ENCODE measurements at places on chromosomes 6 and 20.

- no peak for DNase-seq
These were observed 132.7 kb downstream of the FYN start for GRCh38 chr6:111740506-111740905.

DNA sequence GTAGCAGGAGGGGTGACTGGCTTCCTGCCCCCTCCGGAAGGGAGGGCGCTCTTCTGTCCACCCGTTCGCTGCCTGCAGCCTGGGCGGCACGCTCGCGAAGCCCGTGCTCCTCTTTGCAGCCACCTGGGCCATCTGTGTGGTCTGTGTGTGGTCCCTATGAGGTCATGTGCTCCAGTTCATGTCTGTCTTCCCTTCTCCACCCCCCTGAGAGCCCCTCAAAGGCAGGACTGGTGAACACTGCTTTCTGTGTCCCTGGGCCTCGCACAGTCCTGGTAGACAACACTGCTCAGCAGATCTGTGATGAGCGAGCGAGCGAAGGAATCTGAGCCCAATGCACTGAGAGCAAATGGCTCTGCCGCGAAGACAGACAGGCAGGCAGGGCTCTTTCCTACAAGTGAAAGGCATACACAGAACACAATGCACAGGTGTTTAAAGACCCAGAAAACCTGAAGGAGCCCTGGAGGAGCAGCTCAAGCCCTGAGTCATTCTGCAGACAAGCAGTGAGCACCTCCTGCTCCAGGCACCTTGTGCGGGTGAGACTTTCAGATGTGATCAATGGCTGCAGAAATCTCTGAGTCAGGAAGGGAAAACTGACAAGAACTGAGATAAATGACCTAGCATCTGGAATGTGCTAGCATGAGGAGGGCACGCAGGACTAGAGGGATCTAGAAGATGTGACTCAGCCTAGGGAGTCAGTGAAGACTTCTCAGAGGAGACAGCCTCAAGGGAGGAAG, 27.1 kb downstream of the PPP1R3G start:
- no peak for DNase-seq

GRCh38 chr6:97427648-97428047, 144.6 kb upstream of the MMS22L start:
- no peak for DNase-seq

GRCh38 chr20:55567826-55568225, 437.5 kb downstream of the CBLN4 start:
- DNase-seq = no peak

Measured in stimulated activated CD8-positive, alpha-beta memory T cell treated with anti-CD3 and anti-CD28 coated beads, Interleukin-15, amount 100 ng/mL, for 48 hours (primary cell).